ENCODE measurements at places on chromosomes 3 and 15.

DNA sequence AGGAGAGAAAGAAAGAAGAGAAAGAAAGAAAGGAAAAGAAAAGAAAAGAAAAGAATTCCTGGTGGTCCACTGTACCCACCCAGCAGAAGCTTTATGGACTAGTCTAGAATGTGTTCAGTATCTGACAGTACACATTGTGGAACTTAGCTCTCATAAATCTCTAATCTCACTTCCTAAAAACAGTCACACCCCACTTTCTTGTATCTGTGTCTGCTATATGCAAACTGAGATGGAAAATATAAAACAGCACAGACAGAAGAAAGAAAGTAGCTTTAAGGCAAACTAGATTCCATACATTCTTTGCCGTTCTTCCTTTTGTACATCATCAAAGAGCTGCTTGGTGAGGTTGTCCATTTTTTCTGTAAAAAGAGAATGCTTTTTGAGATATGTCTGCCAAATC, 41.1 kb upstream of the GNB5 start:
- DNase-seq: no peak

- DNase-seq: no peak
These were observed 7.4 kb upstream of the CAMP start for GRCh38 chr3:48215876-48216275.

DNA sequence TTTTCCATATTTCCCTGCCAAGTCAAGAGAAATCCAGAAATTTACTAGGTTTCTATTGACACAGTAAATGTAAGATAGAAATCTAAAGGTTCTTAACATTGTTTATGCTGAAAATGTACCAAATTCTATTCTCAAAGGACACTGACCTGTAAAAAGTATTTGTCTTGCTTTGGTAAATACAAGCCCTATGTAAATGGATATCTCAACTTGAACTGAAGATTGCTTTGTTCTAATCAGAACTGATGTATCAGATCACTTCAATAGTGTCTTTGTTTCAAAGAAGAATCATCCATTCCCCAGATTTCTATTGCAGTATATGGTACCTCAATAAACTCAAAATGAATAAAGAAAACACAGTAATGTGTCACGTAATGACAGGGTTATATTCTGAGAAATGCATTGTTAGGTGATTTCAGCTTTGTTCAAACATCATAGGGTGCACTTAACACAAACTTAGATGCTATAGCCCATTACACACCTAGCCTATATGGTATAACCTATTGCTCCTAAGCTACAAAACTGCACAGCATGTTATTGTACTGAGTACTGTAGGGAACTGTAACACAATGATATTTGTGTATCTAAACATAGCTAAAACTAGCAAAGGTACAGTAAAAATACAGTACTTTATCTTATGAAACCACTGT, 143.5 kb upstream of the NECTIN3 start:
- no peak for DNase-seq

GRCh38 chr15:72344602-72345001, 24.6 kb upstream of the CELF6 start:
- DNase-seq: no peak

GRCh38 chr15:100879061-100879463, 569 bp upstream of the ALDH1A3 start:
- peak; percentile 37 for DNase-seq

GRCh38 chr15:80061582-80061981, 2.1 kb downstream of the ZFAND6 start:
- no peak for DNase-seq

DNA sequence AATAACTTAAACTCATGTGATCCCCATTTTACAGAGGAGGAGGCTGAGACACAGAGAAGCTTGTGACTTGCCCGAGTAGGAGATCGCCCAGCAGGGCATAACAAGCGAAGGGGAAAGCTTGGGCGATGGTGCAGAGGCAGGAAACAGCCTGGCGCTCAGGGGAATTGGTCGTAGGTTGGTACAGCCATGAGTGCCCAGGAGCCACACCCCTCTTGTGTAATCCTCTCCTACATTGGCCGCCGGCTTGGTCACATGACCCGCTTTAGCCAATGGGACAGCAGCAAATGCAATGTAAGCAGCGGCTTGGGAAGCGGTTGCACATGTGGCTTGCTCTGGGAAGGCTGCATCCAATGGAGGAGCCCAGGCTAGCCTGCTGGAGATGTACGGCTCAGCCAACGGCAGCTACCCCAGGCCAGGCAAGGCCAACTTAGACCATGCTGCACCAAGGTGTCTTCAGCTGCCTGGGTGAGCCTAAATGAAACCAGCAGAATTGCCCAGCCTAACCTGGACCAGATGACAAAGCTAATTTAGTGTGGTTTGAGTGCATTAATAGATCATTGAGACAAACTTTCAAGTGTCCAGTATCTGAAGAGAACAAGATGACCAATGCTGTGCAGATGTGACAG, 50.3 kb upstream of the SLC6A6 start:
- DNase-seq: peak; percentile 63

- DNase-seq: no peak
These were observed 10.9 kb upstream of the ALDH1L1 start for GRCh38 chr3:126191246-126191645.

DNA sequence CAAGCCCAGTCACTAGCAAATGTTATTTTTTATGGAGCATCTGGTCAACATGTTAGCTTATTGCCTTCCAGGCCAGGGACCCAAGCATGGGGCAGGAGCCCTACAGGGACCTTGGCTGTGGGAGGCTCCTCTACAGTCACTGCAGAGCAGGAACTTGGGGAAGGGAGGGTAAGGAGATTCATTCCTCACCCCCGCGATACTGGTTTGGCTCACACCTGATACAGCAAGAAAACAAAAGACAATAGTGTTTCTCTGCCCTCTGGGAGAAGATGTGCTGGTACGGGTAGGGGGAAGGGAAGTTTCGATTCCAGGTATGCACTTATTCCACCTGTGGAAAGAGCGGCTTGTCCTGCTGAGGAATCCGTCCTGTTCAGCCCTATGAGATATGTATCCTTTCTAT, 77.6 kb downstream of the SLC12A8 start:
- no peak for DNase-seq

DNA sequence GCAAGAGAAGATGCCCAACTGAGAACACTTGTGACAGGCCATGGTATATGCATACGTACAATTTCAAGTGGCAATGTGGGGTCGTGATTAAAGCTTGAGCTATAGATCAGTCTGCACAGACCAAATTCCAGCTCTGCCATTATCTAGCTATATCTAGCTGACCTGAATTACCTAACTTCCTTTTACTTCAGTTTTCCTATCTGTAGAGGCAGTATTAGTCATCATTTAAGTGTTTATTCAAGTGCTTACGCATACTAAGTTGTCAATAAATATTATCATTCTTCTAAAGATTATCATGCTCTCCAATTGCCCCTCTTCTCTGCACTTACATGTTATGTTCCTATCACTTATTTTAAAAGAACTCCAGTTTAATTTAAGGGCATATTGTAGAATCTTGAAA, 87.9 kb downstream of the ARPP21 start:
- no peak for DNase-seq

- DNase-seq: no peak
These were observed 16.6 kb upstream of the PARP6 start for GRCh38 chr15:72288796-72289596.

- DNase-seq: peak; percentile 15
These were observed 75.4 kb downstream of the CPN2 start for GRCh38 chr3:194275721-194276120.
